Stimulated activated CD8-positive, alpha-beta memory T cell treated with anti-CD3 and anti-CD28 coated beads, Interleukin-7, amount 100 ng/mL, for 1 hour (primary cell): ENCODE measurements at places on chromosomes 5 and 9.

DNA sequence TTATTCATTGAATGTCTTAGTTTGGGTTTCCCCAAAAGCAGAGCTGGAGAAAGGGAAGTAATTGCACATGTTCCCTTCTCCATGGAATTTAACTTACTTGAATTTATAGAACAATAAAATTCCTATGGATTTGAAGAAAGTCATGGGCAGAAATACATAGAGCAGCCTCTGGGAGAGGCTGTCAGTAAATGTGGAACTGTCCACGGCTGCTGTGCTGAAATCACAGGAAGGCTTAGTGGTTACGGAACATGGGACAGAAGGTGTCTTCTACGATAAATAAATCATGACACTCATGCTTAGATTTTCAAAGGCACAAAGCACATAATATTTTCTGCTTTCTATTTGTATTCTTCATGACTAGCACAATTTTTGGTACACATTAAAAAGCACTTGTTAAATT lies 440.6 kb upstream of the IZUMO3 start:
- DNase-seq = no peak

GRCh38 chr5:136482206-136482605 lies 116.9 kb upstream of the TRPC7 start:
- no peak for DNase-seq

DNA sequence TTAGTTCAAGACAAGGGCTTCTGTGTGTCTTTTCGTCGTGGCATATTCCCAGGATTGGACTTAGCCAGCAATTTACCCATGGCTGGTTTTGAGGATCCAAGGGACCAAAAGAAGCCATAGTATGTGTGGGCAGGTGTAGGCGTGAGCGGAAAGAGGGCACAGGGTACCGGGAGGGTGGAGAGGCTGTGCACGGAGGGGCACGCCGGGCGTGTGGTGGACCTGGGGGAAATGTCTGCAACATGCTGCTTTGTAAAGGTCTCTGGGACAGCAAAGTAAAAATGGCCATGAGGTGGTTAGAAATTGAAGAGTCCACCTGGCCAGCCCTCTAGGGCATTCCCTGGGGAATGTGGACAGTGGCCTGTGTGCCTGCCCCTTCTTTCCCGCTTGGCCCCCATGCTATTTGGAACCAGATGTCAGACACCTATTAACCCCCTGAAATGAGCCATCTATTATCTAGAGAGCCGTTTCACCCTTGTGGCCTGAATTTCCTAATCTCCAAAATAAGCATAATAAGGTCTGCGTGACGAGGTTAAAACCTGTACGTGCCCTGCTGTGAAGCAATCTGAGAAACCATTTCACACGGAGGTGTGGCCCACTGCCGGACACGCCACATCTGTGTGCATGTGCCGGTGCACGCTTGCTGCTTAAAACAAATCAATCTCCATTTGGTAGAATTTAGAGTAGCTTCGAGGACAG lies 5.1 kb downstream of the FLT4 start:
- no peak for DNase-seq

DNA sequence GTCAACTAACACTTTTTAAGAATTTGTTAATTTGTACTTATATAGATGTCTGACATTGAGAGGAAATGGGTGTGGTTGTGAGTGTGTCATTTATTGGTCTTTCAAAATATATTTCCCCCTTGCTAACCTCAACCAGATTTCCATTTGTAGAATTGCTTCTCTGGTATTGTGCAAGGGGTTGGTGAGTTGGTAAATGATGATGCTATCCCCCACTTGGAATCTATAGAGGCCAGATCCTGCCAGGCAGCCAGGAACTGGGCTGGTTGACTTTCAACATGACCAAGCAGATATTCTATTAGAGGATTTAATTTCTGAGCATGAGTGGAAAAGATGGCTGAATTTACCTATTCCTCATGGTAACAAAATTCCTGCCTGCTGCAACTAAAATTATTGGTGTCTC lies 306.6 kb upstream of the KIF2A start:
- DNase-seq = no peak

DNA sequence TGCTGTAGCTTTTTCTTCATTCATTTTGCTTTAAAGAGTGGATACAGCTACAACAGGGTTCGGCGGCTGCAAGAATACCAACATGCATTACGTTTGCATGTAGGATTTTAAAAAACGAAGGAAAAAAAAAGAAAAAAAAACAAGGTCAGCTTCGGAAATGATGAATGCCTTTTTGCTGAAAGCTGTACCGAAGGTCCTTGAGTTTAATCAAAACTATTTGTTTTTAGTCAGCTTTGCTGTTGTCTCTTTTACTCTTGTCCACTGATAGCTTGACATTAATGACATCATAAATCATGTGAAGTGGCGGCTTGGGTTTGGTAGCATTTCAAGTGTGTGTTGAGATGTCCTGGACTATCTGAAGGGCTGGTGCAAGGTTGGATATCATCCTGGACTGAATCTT lies 779.1 kb downstream of the NR2F1-AS1 start:
- DNase-seq = no peak

DNA sequence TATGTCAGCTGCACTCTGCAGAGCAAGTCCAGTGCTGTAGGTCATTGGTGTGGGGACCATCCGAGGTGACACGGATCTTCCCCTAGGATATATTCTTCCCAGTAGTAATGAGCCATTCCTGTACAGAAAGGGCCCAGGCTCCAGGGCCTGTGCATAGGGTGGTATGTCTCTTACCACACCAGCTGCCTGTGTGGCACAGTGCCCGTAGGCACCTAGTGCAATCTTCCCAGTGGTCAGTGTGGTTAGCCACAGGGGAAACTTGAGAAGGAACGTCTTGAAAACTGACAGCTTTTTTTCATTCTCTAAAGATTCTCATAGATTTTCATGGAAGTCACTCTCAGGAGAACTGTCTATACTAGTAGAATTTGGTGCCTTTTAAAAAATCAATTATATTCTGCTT lies 39.8 kb downstream of the CYSTM1 start:
- no peak for DNase-seq

GRCh38 chr5:10364186-10364689 lies 10.7 kb downstream of the MARCHF6 start:
- no peak for DNase-seq

DNA sequence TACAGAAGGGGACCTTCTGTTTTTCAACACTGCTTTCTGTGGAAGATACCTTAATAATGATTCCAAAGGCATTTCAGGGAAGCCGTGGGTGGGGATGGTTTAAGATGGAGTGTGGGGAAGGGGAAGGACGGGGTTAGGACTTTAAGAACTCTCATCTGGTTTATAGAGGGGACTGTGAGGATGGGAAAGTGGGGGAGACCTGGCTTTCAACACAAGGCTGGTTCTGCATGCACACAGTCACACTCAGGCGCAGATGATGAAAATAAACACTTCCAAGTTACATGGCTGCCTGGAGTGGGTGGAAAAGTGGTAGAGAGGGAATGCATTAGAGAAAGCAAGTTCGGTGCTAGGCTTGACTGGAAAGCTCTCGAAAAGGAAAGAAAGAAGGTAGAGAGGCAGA lies 4.9 kb downstream of the MSANTD3 start:
- DNase-seq = no peak

DNA sequence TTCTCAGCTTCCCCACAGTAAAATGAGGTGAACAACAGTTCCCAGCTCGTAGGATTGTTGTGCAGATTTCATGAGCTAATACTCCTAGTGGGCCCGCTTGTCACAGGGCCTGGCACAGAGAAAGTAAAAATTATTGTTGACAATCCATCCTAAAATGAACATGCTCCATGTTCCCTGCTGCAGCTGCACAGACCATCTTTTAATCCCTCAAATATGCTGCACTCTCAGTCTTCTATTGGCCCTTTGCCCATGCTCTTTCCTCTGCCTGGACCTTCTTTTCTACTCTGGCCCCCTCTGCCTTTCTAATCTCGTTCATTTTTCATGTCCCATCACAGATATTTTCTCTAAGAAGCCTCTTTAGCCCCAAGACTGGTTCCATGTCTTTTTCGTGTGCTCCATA lies 117.7 kb upstream of the NR3C1 start:
- no peak for DNase-seq

DNA sequence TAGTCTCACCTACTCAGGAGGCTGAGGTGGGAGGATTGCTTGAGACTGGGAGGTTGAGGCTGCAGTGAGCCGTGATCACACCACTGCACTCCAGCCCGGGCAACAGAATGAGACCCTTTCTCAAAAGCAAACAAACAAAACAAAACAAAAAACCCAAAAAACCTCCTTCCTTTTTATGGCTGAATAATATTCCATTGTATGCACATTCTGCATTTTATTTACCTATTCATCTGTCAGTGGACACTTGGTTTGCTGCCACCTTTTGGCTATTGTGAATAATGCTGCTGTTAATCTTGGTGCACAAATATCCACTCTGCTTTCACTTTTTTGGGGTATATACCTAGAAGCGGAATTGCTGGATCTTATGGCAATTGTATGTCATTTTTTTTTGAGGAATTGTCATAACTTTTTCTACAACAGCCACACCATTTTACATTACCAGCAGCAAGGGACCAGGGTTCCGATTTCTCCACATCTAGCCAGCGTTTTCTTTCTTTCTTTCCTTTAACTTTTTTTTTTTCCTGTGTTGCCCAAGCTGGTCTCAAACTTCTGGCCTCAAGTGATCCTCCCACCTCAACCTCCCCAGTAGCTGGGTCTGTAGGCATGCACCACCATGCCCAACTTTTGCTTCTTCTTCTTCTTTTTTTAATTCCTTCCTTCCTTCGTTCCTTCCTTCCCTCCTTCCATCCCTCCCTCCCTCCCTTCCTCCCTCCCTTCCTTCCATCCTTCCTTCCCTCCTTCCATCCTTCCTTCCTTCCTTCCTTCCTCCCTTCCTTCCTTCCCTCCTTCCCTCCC lies 30.6 kb downstream of the NKX2-5 start:
- no peak for DNase-seq

DNA sequence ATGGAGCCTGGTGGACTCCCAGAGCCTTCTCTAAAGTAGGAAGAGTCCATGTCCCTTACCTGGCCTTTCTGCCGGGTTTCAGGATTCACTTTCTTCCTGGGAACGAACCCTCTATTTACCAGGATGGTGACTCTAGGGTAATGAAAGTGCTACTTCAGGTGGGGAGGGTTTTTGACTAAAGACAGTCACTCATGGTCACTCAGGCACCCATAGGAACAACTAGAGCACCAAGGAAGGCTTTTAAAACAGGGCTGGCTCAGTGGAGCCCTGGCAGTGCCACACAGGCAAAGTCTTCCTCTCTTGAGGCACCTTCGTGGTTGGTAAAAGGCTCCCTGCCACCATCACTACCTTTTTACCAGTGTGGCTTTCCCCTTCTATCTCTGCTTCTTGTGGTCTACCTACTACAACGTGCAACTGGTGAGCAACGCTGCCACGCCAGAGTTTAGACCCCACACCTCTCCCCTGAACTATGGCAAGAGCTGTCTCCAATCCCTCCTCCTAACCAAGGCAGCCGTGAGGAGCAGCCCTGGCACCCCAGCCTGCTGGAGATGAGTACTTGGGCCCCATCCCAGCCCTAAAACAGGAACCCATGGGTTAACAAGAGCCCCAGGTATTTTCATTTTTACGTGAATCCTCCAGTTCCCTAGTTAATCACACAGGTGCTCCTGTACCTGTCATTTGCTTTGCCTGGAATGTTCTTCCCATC lies 3.5 kb downstream of the SURF1 start:
- no peak for DNase-seq

- no peak for DNase-seq
Observed at GRCh38 chr9:98870782-98871557, 63.5 kb downstream of the GALNT12 start.

DNA sequence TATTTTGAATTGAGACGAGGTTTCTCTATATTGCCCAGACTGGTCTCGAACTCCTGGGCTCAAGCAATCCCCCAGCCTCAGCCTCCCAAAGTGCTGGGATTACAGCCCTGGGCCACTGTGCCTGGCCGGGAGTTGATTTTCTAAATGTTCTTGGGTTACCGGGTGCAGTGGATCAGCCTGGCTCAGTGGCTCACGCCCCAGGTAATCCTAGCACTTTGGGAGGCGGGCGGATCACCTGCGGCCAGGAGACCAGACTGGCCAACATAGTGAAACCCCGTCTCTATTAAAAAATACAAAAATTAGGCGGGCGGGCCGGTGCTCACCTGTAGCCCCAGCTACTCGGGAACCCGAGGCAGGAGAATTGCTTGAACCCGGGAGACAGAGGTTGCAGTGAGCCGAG lies 106.9 kb upstream of the LARP1 start:
- no peak for DNase-seq

DNA sequence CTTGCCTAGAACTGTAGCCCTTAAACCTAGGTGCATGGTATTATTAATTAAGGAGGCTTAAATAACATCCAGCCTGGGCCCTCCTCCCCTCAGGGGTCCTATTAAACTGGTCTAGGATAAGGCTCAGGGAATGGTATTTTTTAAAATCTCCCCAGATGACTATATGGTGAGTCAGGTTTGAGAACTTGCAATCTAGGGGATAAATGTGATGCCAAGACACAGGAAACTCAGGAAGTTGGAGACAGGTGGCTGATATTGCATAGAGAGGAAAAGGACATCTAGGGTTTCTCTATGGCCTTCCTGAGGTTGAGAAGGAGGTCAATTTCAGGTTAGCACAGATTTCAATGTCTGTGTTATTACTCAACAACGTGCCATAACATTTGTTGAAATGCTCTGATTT lies 581.0 kb downstream of the TLE1 start:
- no peak for DNase-seq

GRCh38 chr9:83218411-83219090 lies 155.6 kb upstream of the RASEF start:
- DNase-seq = no peak

DNA sequence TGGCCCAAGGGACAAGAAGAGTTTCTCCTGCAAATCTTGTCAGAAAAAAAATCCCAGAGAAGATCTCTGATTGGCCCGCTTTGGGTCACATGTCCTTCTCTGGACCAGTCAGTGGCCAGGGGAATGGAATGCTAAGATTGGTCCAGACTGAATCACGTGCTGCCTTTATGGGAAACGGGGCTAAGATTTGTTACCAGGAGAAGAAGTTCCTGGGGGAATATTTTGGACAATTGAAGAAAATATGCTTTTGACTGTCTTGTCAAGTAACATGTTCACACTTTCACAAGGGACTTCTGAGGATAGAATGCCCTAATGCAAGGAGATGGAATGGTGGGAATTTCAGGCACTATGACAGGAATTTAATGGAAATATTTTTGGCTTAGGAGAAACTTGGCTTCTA lies 74.1 kb upstream of the SH3PXD2B start:
- no peak for DNase-seq

- no peak for DNase-seq
Observed at GRCh38 chr5:157283434-157283833, 17.5 kb downstream of the CYFIP2 start.

DNA sequence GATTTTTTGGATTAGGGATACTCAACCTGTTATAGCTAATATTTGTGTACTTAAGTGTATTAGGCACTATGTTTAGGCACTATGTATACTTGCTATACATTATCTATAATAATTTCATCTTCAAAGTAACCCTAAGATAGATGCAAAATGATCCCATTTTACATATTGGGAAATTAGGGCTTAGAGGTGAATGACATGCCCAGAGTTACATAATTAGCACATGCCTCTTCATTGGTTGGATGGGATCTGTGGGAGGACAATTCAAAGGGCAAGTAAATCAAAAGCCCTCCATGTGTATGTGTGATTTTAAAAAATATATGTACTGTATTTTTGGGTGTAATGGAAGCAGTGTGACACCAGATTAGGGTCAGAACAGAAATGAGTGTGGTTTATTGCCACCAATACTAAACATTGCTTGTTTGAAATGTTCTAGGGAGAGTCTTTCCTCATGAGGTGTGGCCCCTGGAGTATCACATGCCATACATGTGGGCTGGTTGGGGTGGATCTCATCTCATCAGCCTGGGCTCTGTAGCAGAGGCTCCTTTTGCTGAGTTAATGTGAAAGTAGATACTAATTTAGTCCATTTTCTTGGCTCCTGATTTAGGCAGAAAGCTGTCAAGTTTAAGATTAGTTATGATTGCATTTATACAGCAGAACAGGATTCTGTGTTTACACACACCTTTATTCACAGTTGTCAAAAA lies 5.5 kb downstream of the C9orf85 start:
- no peak for DNase-seq
